Activated CD4-positive, alpha-beta T cell treated with anti-CD3 and anti-CD28 coated beads, Interleukin-2, amount 10 ng/mL, durations not matched to agents 24 days and 14 days (primary cell): ENCODE measurements at places on chromosomes 11 and 22.
A peak's percentile ranks its signal among the peaks of the same experiment; 100 is the strongest.

- DNase-seq = no peak
- H3K27ac ChIP-seq = no peak overlapping the region
- peaks cover 11% of the 10 kb centered on the region for H3K27me3 ChIP-seq
These were observed 43.4 kb downstream of the SCUBE2 start for GRCh38 chr11:9047964-9048523.

GRCh38 chr11:36736103-36736502 lies 138.1 kb upstream of the RAG2 start:
- no peak overlapping the region for H3K27ac ChIP-seq
- peaks cover 3% of the 10 kb centered on the region for H3K27me3 ChIP-seq
- H3K4me3 ChIP-seq = no peak overlapping the region

DNA sequence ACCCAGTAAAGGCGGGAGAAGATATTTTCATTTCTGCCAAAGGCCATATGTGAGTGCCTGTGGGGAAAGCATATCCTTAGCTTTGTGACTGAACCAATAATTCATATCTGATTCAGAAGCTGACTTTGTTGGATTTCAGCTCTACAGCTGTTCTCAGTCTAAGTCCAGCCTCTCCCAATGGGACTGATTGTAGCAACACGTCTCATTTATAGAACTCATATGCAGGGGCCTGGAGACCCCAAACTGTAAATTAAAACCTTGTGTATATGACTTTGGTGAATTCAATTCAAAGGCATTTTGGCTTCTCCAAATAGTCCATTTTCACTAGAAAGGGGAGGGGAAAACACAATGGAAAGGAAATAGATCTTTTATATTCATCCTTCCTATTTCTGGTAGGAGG lies 250.4 kb upstream of the SORL1-AS1 start:
- no peak overlapping the region for H3K27ac ChIP-seq
- no peak overlapping the region for H3K4me3 ChIP-seq
- H3K4me1 ChIP-seq = no peaks in the 10 kb centered on the region
- DNase-seq = no peak

- peaks cover 13% of the 10 kb centered on the region for H3K27me3 ChIP-seq
- peak; percentile 68 for DNase-seq
- H3K36me3 ChIP-seq = no peaks in the 10 kb centered on the region
- no peak overlapping the region for H3K4me3 ChIP-seq
These were observed 7.6 kb downstream of the TP53I11 start for GRCh38 chr11:44943118-44943517.

- H3K27me3 ChIP-seq = no peaks in the 10 kb centered on the region
- H3K36me3 ChIP-seq = peaks cover 33% of the 10 kb centered on the region
- H3K4me1 ChIP-seq = peaks cover 8% of the 10 kb centered on the region
- no peak for DNase-seq
- no peak overlapping the region for H3K27ac ChIP-seq
- no peak overlapping the region for H3K4me3 ChIP-seq
These were observed 29.3 kb upstream of the PPP2R1B start for GRCh38 chr11:111795334-111795985.

DNA sequence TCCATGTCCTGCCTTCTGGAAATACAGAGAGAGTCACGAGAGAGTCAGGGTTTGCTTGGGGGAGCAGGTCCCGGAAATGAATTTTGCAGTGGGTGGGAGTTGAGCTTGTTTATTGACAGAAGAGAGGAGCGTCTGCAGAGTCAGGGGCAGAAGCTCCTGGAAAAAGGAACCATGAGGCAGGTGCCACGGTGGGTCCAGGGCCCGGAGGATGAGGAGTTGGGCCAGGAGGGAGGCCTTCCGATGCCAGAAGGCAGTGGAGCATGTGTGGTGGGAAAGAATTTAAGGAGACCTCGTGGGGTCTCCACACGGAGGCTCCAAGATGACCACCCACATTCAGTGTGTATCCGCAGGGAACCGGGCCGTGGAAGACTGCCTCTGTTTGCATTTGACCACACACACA lies 461.2 kb downstream of the BRD1 start:
- H3K4me1 ChIP-seq = no peaks in the 10 kb centered on the region
- H3K36me3 ChIP-seq = no peaks in the 10 kb centered on the region
- no peak overlapping the region for H3K4me3 ChIP-seq
- H3K27me3 ChIP-seq = no peaks in the 10 kb centered on the region

DNA sequence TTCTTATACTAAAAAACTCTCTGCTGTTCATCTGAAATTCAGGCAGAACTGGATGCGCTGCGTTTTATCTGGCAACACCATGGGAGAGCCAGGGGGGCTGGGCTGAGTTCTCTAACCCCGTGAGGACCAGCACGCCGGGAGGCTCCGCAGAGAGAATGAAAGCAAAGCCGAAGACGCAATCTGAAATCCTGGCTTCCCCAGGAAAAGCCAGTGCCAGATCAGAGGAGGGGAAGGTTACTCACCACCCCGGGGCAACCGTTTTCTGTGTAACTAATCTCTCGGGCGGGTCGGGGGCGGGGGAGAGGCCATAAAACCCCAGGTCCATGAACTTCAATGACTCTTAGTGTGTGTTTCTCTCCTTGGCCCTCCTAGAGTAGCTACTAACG lies 99.4 kb downstream of the SHANK2 start:
- H3K4me3 ChIP-seq = no peak overlapping the region
- H3K4me1 ChIP-seq = no peaks in the 10 kb centered on the region
- DNase-seq = no peak
- H3K27me3 ChIP-seq = peaks cover 5% of the 10 kb centered on the region

- DNase-seq = no peak
- no peak overlapping the region for H3K27ac ChIP-seq
- H3K4me3 ChIP-seq = no peak overlapping the region
- H3K4me1 ChIP-seq = no peaks in the 10 kb centered on the region
These were observed 8.7 kb downstream of the SLC16A8 start for GRCh38 chr22:38075105-38075825.

GRCh38 chr22:19882446-19883381 lies 28.0 kb upstream of the GNB1L start:
- H3K27me3 ChIP-seq = no peaks in the 10 kb centered on the region
- no peak overlapping the region for H3K4me3 ChIP-seq
- no peaks in the 10 kb centered on the region for H3K36me3 ChIP-seq
